ENCODE measurements at places on chromosomes 7 and 10. TPM values are rescaled to one million over a fixed set of nuclear protein-coding genes. Genes with fewer than 3 reads are reported as not detected.

DNA sequence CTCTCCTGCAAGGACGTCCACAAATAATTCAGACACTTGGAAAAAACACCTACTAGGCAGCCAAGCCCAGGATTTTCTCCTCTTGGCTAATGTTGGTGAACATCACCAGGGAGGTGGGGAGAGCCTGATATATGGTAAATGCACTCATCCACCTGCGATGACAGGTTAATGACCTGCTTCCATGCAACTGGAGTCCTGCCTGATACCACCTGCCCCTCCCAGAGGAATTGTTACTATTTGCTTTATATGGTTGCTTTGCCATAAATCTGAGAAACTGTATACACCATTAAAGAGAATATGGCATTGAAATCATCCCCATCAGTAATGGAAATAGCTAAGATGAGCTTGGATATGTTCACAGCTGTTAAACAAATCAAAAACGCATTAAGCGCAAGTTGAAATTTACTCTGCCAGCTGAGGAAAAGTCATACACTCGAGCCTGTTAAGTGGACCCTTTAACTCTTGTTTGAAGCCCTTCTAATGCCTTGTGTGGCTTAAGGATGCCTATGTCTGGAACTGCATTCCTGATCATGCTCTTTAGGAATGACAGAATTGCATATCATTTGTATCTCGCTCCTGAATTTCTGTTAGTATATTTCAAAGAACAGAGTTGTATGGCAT, 208.3 kb downstream of the PRPF18 start:
- H3K27me3 ChIP-seq: no peaks in the 10 kb centered on the region
- H3K27ac ChIP-seq: no peak overlapping the region
- peaks cover 31% of the 10 kb centered on the region for H3K4me1 ChIP-seq
- H3K36me3 ChIP-seq: no peaks in the 10 kb centered on the region
- no peak overlapping the region for H3K4me3 ChIP-seq
- no peak for DNase-seq

DNA sequence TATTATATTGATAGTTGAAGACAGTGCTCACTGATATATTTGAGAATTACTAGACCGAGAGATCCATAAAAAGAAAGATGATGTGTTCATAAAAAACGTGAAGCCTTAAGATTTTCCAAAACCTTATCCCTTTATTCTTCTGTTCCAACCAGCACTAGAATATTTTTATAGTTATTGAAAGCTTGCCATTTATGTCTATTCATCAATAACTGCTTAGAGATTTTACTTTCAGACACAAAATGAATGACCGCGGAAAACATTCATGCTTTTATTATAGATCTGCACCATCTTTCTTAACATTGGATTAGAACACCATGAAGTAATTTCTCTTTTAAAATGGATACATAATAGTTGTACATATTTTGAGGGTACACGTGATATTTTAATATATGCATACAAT, 77.6 kb downstream of the FBXL13 start:
- peaks cover 6% of the 10 kb centered on the region for H3K36me3 ChIP-seq
- DNase-seq: no peak
- no peaks in the 10 kb centered on the region for H3K4me1 ChIP-seq
- no peaks in the 10 kb centered on the region for H3K27me3 ChIP-seq
- H3K27ac ChIP-seq: no peak overlapping the region

DNA sequence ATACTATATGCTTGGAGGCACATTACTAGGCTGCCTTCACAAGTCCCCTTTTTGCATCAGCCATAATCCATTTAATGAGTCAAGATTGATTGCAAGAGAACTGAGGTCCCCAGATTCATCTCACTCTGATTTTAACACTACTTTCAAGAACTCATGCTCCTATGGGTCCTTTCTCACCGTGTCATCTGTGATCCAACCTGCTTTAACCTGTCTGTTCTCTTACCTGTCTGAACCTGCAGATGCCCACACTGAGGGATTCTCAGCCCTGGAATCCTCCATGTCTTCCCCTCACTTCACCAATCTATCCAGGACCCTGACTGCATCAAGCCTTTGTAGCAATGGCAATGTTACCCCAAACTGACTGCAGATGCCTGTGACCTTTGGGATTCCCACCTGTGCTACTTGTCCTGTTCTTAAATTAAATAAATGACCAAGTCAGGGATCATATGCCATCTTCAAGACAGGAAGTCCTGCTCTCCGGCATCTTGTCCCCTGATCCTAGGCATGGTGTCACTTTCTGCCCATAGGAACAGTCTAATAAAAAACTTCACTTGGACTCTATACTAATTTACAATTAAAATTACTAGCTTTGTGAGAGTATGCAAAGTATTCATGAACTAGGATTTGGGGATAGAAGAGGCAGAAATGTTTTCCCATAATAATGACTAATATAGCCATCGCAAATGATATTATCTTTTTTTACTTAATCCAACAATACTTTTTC, 25.9 kb upstream of the GOT1 start:
- no peaks in the 10 kb centered on the region for H3K36me3 ChIP-seq
- no peaks in the 10 kb centered on the region for H3K4me1 ChIP-seq
- H3K4me3 ChIP-seq: no peak overlapping the region
- no peak overlapping the region for H3K27ac ChIP-seq

DNA sequence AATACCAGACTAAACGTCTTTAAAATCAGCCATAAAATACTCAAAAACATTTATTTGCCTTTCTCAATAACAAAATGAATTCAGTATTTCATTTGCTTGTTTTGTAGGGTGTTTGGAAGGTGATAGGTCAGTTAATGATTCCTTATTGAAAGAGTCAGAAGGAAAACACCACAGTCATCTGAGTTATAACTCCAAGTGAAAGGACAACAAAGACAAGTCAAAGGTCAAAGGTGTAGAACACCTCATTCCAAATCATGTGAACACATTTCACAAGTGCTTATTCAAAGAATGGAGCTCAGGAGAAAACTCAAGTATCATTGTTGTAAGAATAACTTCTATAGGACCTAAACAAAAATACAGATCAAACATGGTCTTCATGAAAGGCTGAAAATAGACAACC, 318.6 kb upstream of the PHF14 start:
- H3K4me1 ChIP-seq: no peaks in the 10 kb centered on the region
- H3K36me3 ChIP-seq: no peaks in the 10 kb centered on the region
- no peak overlapping the region for H3K27ac ChIP-seq
- no peaks in the 10 kb centered on the region for H3K27me3 ChIP-seq
- no peak for DNase-seq
- H3K4me3 ChIP-seq: no peak overlapping the region

GRCh38 chr10:60846173-60846572, 67.9 kb downstream of the CDK1 start:
- H3K36me3 ChIP-seq: no peaks in the 10 kb centered on the region
- H3K4me1 ChIP-seq: no peaks in the 10 kb centered on the region
- H3K4me3 ChIP-seq: no peak overlapping the region

DNA sequence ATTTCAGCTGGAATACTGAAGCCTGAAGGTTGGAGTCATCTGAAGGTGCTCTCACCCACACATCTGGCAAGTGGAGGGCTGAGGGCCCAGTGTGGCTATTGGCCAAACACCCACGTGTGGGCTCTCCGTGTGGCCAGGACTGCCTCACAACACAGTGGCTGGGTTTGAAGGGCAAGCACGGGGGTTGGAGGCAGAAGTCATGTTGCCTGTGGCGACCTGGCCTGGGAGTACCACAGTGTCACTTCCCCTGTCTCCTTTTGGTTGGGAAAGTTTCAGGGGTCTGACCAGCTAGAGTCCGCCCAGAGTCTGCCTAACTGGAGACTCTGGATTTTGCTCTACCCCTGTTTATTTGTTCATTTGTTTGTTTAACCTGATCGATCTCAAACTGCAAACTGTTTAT, 169.5 kb downstream of the DNAJB6 start:
- no peaks in the 10 kb centered on the region for H3K36me3 ChIP-seq
- DNase-seq: no peak
- H3K4me1 ChIP-seq: peaks cover 6% of the 10 kb centered on the region
- no peak overlapping the region for H3K27ac ChIP-seq
- H3K4me3 ChIP-seq: no peak overlapping the region

GRCh38 chr10:117884093-117884492, 162.6 kb downstream of the RAB11FIP2 start:
- H3K36me3 ChIP-seq: no peaks in the 10 kb centered on the region
- no peak overlapping the region for H3K4me3 ChIP-seq
- peaks cover 3% of the 10 kb centered on the region for H3K27me3 ChIP-seq
- DNase-seq: no peak
- no peaks in the 10 kb centered on the region for H3K4me1 ChIP-seq

GRCh38 chr10:68924593-68924992, 23.5 kb downstream of the DDX50 start:
- peaks cover 3% of the 10 kb centered on the region for H3K4me1 ChIP-seq
- H3K36me3 ChIP-seq: peaks cover 53% of the 10 kb centered on the region
- DNase-seq: no peak
- no peaks in the 10 kb centered on the region for H3K27me3 ChIP-seq

- H3K27ac ChIP-seq: no peak overlapping the region
- no peak overlapping the region for H3K4me3 ChIP-seq
- H3K4me1 ChIP-seq: no peaks in the 10 kb centered on the region
- no peaks in the 10 kb centered on the region for H3K36me3 ChIP-seq
- H3K27me3 ChIP-seq: peaks cover 2% of the 10 kb centered on the region
Measured at GRCh38 chr10:80945264-80945880, 407.7 kb downstream of the SH2D4B start.

DNA sequence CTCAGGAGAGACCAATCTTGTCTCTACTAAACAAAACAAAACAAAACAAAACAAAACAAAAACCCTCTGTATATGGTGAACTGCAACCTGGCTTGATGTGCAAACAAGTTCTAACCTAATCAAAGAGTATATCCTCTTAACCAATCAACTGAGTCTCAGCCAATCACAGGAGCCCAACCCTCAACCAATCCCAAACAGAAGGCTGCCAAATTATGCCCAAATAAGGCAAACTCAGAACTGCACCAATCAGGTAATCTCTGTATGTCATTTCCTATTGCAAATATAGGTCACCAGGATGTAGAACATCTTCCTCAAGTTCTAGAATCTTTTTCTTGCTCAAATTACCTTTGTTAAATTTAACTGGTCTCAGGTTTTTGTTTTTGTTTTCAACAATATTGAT, 5.2 kb downstream of the FAM133B start:
- no peak for DNase-seq
- peaks cover 48% of the 10 kb centered on the region for H3K36me3 ChIP-seq
- no peak overlapping the region for H3K27ac ChIP-seq
- H3K27me3 ChIP-seq: no peaks in the 10 kb centered on the region
- peaks cover 53% of the 10 kb centered on the region for H3K4me1 ChIP-seq

DNA sequence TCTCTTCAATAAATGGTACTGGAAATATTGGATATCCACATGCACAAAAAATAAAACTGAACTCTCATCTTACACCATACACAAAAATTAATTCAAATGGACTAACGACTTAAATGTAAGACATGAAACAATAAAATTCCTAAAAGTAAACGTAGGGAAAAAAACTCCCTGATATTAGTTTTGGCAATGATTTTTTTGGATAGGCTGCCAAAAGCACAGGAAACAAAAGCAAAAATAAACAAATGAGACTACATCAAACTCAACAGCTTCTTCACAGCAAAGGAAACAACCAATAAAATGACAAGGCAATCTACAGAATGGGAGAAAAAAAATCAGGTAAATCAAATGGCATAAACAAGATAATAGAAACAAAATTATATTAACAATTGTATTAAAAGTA, 65.7 kb downstream of the ORC5 start:
- H3K36me3 ChIP-seq: peaks cover 39% of the 10 kb centered on the region
- DNase-seq: no peak
- no peak overlapping the region for H3K4me3 ChIP-seq
- no peaks in the 10 kb centered on the region for H3K27me3 ChIP-seq
- H3K27ac ChIP-seq: no peak overlapping the region
- H3K4me1 ChIP-seq: no peaks in the 10 kb centered on the region

Gene VSTM4
- total RNA-seq: not detected

Gene GDF2
- not detected for total RNA-seq

Measured in activated B cell treated with CpG ODN at 0.5 μM for 24 hours (primary cell).